ENCODE measurements at places on chromosomes 6 and 20.
A peak's percentile ranks its signal among the peaks of the same experiment; 100 is the strongest.

- no peak for DNase-seq
These were observed 180.0 kb downstream of the TMEM242 start for GRCh38 chr6:157143171-157143889.

GRCh38 chr20:34955231-34956040, at the start of the genes GSS and MYH7B:
Gene GSS (minus strand): TSS chr20:34955806. CDS start chr20:34951852, 3,954 bp downstream.
Gene MYH7B (plus strand): TSS chr20:34955868. CDS start chr20:34978006, 22,138 bp downstream.
- DNase-seq = peak; percentile 96

DNA sequence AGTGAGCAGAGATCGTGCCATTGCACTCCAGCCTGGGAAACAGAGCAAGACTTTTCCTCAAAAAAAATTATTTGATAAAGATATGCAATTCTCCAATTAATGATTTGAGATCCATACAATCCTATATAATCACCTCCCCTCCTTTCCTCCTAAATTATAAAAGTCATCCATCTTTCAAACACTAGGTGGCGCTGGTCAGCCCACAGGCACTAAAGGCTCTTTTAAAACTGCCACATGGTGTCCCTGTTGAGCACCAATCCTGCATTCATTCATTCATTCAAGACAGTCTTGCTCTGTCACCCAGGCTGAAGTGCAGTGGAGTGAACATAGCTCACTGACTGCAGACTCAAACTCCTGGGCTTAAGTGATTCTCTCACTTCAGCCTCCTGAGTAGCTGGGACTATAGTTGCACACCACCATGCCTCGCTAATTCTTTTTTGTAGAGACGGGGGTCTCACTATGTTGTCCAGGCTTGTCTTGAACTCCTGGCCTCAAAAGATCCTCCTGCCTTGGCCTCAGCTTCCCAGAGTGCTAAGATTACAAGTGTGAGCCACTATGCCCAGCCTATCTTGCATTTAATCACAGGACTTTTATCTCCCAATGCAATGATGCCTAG, 58.7 kb upstream of the SLC2A12 start:
- peak; percentile 17 for DNase-seq

- no peak for DNase-seq
These were observed 256.7 kb upstream of the CNR1 start for GRCh38 chr6:88422831-88423230.

- no peak for DNase-seq
These were observed 626.1 kb downstream of the COL12A1 start for GRCh38 chr6:74579794-74580193.

DNA sequence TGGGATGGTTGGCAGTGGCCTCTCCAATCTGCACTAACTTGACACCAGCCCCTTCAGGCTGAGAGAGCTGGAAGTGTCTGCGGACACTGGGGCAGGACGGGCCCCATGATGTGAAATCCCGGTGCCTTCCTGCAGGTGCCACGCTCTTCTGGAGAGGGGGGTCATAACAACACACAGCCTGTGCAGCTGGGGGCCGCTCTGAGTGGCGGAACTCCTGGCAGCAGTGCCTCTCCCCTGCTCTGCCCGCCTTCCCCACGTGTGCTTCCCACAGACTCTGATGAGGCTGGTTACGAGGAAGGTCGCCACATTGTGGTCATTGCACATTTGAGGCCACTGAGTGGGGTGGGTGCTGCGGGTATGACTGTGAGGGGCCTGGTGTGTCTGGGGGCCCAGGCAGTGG, 145.2 kb downstream of the DTNBP1 start:
- DNase-seq = no peak

DNA sequence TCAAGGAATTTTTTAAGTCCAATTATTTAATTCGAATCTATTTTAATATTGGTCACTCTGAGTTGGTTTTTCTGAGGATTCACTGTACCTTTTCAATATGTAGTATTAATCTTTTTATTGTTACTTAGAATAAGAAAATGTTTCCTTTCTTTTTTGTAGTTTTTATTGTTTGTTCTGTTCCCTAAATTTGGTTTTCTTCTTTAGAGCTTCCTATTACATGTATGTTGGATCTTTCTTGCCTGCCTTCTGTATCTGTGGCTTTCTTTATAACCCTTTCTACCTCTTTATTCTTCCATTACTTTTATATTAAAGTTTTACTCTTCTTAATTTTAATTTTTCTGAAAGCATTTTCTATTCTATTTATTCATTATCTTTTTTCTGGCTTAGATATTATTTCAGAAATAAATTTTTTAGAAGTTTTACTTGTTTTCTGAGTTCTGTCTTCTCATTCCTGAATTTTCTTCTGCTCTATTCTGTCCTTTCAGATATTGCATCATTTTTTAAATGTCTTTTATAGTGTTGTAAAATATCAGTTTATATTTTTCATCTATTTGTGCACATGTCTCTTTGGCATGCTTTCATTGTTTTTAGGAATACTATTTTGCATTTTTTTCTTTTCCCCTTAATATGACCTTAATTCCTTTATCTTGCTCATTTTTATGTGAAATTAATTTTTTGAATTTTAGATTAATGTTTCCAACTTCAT, 33.6 kb upstream of the UST start:
- no peak for DNase-seq

DNA sequence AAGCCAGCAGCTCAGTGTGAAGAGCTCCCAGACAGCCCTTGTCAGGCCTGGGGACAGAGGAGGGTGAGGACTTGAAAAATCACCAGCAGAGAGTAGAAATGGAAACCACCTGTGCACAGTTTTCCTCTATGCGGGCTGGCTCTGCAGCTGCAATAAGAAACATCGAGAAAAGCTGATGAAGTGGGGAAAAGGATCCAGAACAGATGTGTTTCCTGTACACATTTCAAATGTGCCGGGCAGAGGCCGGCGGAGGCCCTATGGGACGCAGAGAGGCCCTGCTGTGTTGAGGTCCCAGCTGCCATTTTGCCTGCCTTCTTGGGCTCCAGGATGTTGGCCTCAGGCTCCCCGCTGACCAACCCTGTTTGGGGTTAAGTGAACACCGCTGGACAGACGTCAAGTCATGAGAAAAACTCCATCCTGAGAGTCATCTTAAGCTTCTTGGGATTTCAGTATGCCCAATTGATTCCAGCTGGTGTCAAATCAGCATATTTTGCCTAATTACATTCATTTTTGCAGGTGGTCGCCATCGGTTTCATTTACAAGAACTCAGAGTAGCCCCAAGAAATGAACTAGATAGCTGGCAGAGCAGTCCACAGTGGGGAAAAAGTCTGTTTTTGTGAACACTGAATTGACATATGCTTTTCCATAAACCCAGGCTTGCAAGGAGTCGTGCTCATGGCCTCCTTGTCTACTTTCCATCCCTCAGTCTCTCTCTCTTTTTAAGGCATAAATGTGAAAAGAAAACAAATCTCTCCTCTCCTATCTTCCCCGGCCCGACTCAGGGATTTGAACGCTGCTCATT, 150.4 kb upstream of the PHACTR3 start:
- no peak for DNase-seq

GRCh38 chr6:121413879-121414278, 21.6 kb upstream of the GJA1 start:
- no peak for DNase-seq

DNA sequence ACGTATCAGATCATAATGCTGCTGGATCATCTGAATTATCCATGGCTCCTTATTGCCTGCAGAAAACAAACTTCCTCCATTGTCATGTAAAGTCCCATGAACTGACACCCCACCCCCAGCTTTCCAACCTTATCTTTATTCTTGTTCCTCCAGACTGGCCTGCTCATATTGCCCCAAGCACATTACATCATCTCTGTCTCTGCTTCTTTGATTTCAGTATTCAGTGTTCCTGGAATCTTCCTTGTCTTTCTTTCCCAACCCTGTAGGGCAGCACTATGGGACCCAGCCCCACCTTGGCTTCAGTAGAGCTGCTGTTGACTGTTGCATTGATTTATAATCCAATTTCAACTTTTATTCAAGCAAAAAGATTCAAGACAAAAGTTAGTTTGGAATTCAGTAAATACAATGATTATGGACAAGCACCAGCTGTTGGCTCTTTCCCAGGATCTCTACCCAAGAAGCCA, 187.5 kb upstream of the ECI2 start:
- DNase-seq = no peak

- no peak for DNase-seq
These were observed 453.8 kb upstream of the HS3ST5 start for GRCh38 chr6:114796576-114796975.

GRCh38 chr6:47481806-47482205, 4.2 kb downstream of the CD2AP start:
- DNase-seq = no peak

GRCh38 chr6:160272707-160273106, 14.1 kb upstream of the SLC22A2 start:
- no peak for DNase-seq

DNA sequence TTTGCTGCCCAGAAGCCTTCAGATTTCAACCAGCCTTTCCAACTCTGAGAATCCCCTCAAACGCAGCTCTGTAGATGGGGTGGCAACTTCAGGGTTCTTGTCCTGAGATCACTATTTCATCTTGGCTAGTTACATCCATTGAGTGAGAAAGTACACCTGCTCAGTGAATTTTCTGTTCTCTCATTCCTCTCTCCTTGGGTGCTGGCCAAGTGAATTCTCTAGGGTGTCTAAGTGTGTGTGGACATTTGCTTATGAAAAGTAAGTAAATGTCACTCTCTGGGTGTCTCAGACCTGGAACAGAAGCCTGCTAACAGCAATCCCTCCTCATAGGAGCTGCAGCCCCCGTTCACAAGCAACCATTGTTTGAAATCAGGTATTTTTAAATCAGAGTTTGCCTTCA, 3.8 kb downstream of the RIN2 start:
- no peak for DNase-seq

- DNase-seq = no peak
These were observed 609 bp downstream of the OGFRL1 start for GRCh38 chr6:71289039-71289801.

- no peak for DNase-seq
These were observed 16.4 kb upstream of the BLOC1S5 start for GRCh38 chr6:8080362-8081151.

GRCh38 chr20:62918831-62919230, 7.5 kb downstream of the DIDO1 start:
- no peak for DNase-seq

- no peak for DNase-seq
These were observed 21.3 kb upstream of the DST start for GRCh38 chr6:56664029-56664428.

- no peak for DNase-seq
These were observed 248.8 kb downstream of the SOD2 start for GRCh38 chr6:159444056-159444760.

DNA sequence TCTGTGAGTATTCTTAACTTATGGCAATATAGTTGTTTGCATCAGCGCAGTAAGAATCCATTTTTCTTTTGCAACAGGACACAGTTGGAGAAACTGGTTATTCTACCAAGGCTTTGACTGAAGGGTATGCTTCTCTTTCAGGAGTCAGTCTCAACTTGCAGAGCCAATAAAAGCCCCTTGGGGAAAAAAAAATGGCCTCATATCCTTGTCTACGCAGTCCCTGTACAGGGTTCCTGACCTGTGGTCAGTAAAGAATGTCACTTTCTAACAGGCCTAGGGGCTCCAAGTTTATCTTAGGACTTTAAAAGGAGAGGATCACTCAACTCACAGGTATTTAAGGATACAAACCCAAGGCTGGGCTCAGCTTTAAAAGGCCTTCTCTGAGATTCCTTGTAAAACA, 6.9 kb upstream of the RNGTT start:
- no peak for DNase-seq

DNA sequence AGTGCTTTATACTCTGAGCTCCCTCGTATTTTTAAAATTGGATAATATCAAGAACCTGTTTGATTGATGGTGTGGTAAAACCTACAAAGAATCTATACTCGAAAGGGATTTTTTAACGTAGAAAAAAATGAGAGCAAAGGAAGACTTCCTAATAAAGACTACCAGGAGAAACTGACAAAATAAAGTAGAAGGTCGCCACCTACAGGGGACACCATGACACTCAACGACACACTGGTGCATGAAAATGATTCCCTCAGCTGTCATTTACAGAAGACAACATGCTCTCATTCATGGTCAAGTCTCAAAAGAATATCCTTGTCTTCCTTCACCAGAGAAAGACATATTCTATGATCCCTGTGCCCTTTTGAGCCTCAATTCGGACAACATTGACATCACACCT, 10.1 kb upstream of the NHSL1 start:
- peak; percentile 15 for DNase-seq

DNA sequence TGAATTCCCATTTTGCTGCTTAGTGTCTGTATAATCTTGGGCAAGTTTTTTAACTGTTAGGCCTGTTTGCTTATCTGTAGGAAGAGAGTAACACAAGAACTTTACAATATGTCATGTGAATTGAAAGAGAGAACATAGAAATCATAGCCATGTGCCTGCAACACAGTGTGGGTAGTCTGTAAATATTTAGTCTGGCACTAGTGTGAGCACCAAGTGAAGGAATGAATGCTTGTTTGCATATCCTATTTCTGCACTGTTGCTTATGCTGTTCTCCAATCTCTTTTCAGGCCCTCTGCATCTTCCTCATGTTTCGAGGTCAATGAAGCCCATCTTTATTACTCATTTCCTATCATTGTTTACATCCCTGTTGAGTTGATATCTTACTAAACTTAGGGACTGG, 49.2 kb downstream of the CBFA2T2 start:
- DNase-seq = no peak

DNA sequence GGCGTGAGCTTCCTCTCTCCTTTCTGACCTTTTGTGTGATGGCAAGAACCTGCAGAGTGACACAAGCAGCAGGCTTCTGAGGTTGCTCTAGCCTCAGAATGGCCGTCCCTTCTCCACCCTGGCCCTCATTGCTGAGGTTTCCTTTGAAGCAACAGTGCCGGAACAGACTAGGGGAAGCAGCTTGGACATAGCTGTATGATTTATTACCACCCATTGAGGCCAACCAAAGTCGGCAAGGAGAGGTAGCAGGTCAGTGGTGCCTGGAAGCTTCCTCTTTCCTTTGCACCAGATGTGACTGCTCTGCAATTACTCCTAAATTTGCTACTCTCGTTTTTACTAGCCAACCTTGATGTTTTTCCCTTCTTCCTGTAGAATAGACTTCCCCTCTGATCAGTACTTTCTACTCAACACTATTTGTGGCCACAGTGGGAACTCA, 31.4 kb downstream of the PTPN1 start:
- no peak for DNase-seq

- DNase-seq = no peak
These were observed 90.2 kb downstream of the ANKS1A start for GRCh38 chr6:34979218-34979617.

DNA sequence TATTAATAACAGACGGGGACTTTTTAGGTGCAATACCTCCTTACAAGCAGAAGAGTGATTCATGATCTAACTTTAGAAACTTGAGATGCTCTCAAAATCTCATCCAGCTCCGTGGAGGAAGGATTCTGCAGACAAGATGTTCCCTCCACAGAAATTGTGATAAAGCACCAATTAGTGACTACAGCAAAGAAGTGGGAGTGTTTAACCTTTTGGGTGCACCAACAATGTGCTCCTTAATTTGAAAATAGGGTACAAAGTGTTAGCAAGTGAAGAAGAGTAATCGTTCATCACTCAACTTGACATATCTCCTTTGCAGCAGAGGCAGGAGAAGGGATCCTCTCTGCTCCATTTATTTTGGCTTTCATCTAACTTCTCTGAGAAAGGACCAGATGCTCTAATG, 22.8 kb upstream of the SCP2D1 start:
- no peak for DNase-seq

GRCh38 chr6:90019216-90019615, 124.9 kb downstream of the GJA10 start:
- DNase-seq = no peak

- DNase-seq = no peak
These were observed 187.8 kb upstream of the JAG1 start for GRCh38 chr20:10861619-10862018.

GRCh38 chr20:56606174-56606945, 22.7 kb upstream of the TFAP2C start:
- DNase-seq = no peak
